ENCODE measurements at places on chromosomes 16 and 17. TPM values are rescaled to one million over a fixed set of nuclear protein-coding genes. Genes with fewer than 3 reads are reported as not detected.

Gene KCNJ16
- total RNA-seq = not detected

Gene SPATA32
- not detected for total RNA-seq

Gene CTRB1
- total RNA-seq = not detected

Gene RASL10B
- total RNA-seq = 0.57 TPM

Gene CCL16
- total RNA-seq = 0.65 TPM
